ENCODE measurements at places on chromosomes 6 and 20. TPM values are rescaled to one million over a fixed set of nuclear protein-coding genes. Genes with fewer than 3 reads are reported as not detected.

SEMG1 gene
- total RNA-seq: not detected

CAP2 gene
- total RNA-seq: 8.6 TPM

TREM1 gene
- total RNA-seq: 0.26 TPM

BPIFB1 gene
- not detected for total RNA-seq
